Gastroesophageal sphincter (tissue), 4 donors: ENCODE measurements at places on chromosomes 11 and 22. TPM values are rescaled to one million over a fixed set of nuclear protein-coding genes. Genes with fewer than 3 reads are reported as not detected.
A peak's percentile ranks its signal among the peaks of the same experiment; 100 is the strongest.

The GRIA4 gene
- total RNA-seq: not detected

The LUZP2 gene
- total RNA-seq: 0.17 TPM

The OR51B5 gene
- not detected for total RNA-seq

The CCDC81 gene
- total RNA-seq: 0.40 TPM

The TLCD5 gene
- 6.1 TPM for total RNA-seq

The P2RX3 gene
- total RNA-seq: 0.69 TPM

The CRYBB2 gene
- total RNA-seq: not detected

The NXPE1 gene
- total RNA-seq: not detected

The OR8D1 gene
- total RNA-seq: not detected

The CNTF gene
- 1.4 TPM for total RNA-seq

GRCh38 chr11:33000181-33000580 lies 15.5 kb upstream of the DEPDC7 start:
- ATAC-seq: peak; percentile 34

- peak; percentile 12 for ATAC-seq
Measured at GRCh38 chr11:126411971-126412381, 56.5 kb downstream of the ST3GAL4 start.

- no peak for ATAC-seq
Measured at GRCh38 chr11:30447058-30447640, 124.2 kb downstream of the ARL14EP start.

GRCh38 chr11:121777056-121777455 lies 324.3 kb upstream of the SORL1-AS1 start:
- no peak for ATAC-seq

DNA sequence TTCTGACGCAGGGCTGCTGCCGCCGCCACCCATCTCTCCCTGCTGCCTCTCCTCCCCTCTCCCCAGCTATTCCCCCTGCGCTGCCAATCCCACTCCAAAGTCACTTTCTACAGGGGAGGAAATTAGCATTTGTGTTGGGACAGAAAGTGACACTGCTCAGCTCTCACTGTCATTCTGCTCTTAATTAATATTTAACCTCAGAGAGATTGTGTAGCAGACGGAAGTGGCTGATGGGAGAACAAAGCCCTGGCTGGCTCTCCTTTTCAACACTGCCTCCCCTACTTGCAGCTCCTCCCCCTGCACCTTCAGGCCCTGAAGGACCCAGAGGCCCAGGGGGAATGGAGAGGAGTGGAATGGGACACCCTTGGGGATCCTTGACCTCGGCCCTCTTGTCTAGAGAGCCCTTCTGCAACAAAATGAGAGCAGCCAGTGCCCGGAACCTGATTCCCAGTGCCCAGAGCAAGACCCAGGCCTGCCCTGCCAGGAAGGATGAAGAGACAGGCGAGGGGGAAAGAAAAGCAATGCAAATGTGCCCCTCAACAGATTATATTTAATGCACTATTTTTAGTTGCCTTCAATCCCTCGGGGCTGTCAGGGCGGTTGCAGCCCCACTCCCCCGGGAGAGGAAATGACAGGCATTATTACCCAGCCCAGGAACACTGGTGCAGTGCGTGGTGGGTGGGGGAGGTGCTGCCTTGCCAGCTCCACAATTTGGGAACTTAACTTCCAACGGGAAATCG lies 14.6 kb upstream of the NRGN start:
- no peak for ATAC-seq

- no peak for ATAC-seq
Measured at GRCh38 chr22:36369004-36369921, 18.5 kb downstream of the MYH9 start.

GRCh38 chr11:78938036-78938435 lies 363.4 kb upstream of the NARS2 start:
- ATAC-seq: no peak

GRCh38 chr11:119808407-119809185 lies 79.6 kb upstream of the NECTIN1 start:
- ATAC-seq: no peak

DNA sequence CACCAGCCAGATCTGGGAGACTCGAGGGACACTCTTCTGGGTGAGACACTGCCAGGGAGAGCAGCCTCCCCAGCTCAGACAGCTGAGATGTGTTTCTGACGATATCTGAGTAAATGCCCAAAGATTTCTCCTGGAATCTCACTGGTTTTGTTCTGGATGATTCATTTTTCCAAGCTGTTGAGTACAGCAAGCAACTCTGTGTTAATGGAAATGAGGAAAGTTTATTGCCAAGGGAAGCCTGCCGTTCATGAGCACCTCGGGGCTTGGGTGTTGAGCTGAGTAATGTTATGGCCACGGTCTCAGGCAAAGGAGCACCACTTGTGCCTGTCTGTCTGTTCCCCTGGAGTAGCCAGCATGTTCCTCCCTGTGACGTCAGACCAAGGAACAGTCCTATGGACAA lies 1132.4 kb downstream of the BRD1 start:
- ATAC-seq: no peak

DNA sequence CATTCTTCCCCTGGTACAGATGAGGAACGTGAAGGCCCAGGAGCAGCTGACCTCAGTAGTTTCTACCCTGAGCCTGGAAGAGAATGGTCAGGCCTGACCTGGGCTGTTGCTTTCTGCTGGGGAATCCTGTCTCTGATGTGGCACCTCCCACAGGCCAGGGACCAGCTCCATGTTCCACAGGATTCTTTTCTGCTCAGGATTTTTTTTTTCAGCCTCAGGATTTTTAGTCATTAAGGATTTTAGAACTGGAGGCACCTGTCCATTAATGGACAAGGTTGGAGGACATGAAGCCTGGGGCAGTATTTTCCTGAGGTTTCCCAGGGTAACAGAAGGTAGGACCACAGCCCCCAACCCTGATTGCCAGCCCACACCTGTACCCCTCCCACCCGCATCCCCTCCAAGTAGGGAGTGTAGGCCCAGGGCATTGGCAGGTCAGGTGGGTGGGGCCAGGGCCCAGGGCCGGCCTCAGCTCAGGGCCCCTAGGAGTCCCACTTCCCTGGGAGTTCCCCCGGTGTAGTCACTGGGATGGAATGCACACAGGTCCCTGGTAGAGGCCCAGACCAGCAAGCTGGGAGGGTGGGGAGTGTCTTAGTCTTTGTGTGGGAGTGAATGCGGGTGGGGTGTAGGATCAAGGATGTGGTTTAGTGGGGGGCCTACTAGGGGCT lies 16.1 kb downstream of the BIK start:
- peak; percentile 13 for ATAC-seq

DNA sequence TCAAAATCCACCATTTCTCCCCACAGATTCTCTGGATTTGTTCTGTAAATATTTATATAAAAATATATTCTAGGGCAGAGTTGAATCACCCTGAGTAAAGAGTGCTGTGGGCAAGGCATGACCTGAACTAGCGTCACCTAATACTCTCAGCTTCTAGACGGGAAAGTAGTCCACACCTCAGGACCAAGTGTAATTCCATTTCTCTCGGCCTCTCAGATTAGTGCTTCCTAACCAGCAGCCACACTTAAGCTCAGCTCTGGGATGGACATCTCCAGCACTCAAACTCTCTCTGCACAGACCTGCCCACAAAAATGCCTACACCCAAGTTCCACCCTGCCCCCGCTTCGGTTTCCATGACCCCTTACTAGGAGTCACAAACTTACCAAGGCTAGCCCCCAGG lies 5.3 kb downstream of the SPTBN2 start:
- ATAC-seq: no peak

GRCh38 chr11:112355726-112356125 lies 95.1 kb upstream of the PLET1 start:
- peak; percentile 19 for ATAC-seq
